ENCODE measurements at places on chromosomes 2 and 18.

DNA sequence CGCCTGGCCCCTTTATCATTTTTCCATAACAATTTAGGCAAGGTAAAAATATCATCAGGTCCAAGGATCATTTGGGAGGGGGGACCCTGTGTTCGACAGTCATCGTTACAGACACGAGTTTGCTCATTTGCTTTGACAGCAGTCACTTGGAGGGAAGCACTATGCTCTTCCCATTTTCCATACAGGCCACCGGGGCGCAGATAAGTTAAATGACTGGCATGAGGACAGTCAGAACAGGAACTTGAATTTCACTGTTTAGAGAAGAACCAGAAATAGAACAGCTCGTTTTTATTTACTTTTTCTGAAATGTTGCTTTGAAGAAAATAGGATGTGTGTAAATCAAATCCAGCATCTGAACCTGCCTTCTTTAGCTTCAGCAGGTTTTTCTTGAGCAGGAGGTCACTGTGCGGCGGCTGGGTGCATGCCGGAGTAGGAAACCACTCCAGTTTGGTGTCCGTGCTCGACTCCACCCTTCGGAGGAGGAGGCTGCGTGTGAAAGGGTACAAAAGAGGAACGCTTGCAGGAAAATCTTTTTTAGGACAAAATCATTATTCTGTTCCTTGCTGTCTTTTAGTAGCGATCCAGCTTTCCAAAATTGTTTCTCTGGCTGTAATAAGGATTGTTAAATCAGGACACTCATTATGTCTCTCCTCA lies 15.2 kb downstream of the NPAS2 start:
- peaks cover 11% of the 10 kb centered on the region for H3K36me3 ChIP-seq
- peaks cover 23% of the 10 kb centered on the region for H3K4me1 ChIP-seq
- no peak overlapping the region for H3K4me3 ChIP-seq
- no peak overlapping the region for H3K27ac ChIP-seq
- peaks cover 6% of the 10 kb centered on the region for H3K27me3 ChIP-seq

DNA sequence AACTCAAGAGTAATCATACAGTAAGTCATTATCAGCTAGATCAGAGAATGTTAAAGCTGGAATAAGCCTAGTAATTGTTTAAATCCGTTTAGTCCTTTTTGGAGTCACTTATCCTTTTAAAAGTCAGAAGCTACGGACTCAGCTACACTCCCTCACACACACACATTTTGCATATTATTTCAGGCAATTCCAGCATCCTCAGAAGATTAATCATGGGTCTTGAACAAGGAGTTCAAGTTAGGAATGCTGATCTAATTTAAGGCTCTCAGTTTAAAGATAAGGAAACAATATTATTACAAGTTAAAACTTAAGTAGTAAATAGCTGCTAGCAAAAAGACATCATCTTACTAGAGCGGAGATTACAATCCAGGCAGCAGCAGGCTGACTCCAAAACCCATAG lies 74.3 kb downstream of the GTF3C3 start:
- DNase-seq: peak; percentile 9
- H3K4me3 ChIP-seq: no peak overlapping the region
- no peak overlapping the region for H3K27ac ChIP-seq
- peaks cover 19% of the 10 kb centered on the region for H3K36me3 ChIP-seq

GRCh38 chr2:106065983-106066820 lies 127.9 kb downstream of the UXS1 start:
- H3K4me3 ChIP-seq: no peak overlapping the region
- peaks cover 21% of the 10 kb centered on the region for H3K27me3 ChIP-seq
- DNase-seq: no peak
- H3K36me3 ChIP-seq: no peaks in the 10 kb centered on the region

- H3K36me3 ChIP-seq: no peaks in the 10 kb centered on the region
- no peak for DNase-seq
- H3K27me3 ChIP-seq: peaks cover 3% of the 10 kb centered on the region
- H3K4me1 ChIP-seq: no peaks in the 10 kb centered on the region
- H3K4me3 ChIP-seq: no peak overlapping the region
- no peak overlapping the region for H3K27ac ChIP-seq
Measured at GRCh38 chr18:46567196-46567595, 89.8 kb downstream of the LOXHD1 start.

DNA sequence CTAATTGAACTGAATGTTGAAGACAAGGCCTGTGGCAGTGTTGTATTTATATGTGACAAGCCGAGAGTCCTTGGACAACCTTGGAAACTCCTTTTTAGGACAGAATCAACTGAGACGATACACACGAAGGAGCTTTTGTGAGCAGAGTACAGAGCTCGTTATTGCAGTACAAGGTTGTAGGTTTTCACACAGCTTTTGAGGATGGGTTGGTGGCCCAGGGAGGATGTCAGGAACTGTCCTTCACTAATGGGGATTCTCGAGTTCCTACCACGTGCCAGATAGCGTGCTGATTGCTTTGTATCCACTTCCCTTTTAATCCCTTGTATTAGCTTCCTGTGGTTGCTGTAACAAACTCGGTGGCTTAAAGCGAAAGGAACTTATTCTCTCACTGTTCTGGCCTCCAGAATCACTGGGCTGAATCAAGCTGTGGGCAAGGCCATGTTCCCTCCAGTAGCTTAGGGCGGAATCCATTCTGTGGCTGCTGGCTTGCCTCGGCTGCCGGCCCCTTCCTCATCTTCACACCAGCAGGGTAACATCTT lies 20.2 kb downstream of the INPP4A start:
- H3K4me1 ChIP-seq: peaks cover 38% of the 10 kb centered on the region
- H3K36me3 ChIP-seq: 0 out of 2 replicates have a peak, but pooled peaks cover 4% of the 10 kb centered on the region
- H3K27ac ChIP-seq: no peak overlapping the region
- no peak for DNase-seq

GRCh38 chr18:49967171-49967570 lies 153.8 kb upstream of the ACAA2 start:
- DNase-seq: no peak
- no peaks in the 10 kb centered on the region for H3K4me1 ChIP-seq
- H3K4me3 ChIP-seq: no peak overlapping the region
- no peaks in the 10 kb centered on the region for H3K36me3 ChIP-seq

DNA sequence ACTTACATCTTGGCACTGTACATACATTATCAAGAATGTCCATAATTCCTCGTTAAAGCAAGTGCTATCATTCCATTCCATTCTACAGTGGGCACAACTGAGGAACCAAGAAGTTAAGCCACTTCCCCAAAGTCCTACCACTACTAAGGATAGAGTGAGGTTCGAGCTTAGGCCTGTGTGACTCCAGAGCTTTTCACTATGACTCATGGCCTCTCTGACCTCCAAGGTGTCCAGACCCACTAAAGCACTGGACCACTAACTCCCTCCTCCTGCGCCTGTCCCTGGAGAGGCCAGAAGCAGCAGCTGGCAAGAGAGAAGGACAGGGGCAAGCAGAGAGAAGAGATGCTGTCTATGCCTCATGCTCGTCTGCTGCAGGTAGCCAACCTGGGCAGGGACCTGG lies 117.0 kb downstream of the ZBTB7C start:
- peaks cover 6% of the 10 kb centered on the region for H3K4me1 ChIP-seq
- H3K4me3 ChIP-seq: no peak overlapping the region
- H3K27ac ChIP-seq: no peak overlapping the region
- DNase-seq: no peak

- DNase-seq: no peak
- H3K36me3 ChIP-seq: peaks cover 28% of the 10 kb centered on the region
- H3K27me3 ChIP-seq: peaks cover 2% of the 10 kb centered on the region
- H3K4me1 ChIP-seq: peaks cover 52% of the 10 kb centered on the region
- no peak overlapping the region for H3K4me3 ChIP-seq
Measured at GRCh38 chr2:670637-671036, 6.6 kb downstream of the TMEM18 start.

GRCh38 chr2:113032737-113033136 lies 19.9 kb downstream of the IL36B start:
- peaks cover 50% of the 10 kb centered on the region for H3K27me3 ChIP-seq
- no peaks in the 10 kb centered on the region for H3K36me3 ChIP-seq
- no peak overlapping the region for H3K4me3 ChIP-seq
- H3K4me1 ChIP-seq: no peaks in the 10 kb centered on the region

- peak overlapping the region; percentile 38 for H3K4me3 ChIP-seq
- DNase-seq: no peak
- peak overlapping the region; percentile 82 for H3K27ac ChIP-seq
- peaks cover 93% of the 10 kb centered on the region for H3K4me1 ChIP-seq
- H3K27me3 ChIP-seq: no peaks in the 10 kb centered on the region
Measured at GRCh38 chr2:191322828-191323506, 77.8 kb downstream of the MYO1B start.

- H3K27me3 ChIP-seq: peaks cover 5% of the 10 kb centered on the region
- peaks cover 59% of the 10 kb centered on the region for H3K4me1 ChIP-seq
- peak overlapping the region; percentile 87 for H3K27ac ChIP-seq
- peaks cover 10% of the 10 kb centered on the region for H3K36me3 ChIP-seq
Measured at GRCh38 chr18:9617006-9617542, 2.7 kb upstream of the PPP4R1 start.

- peaks cover 7% of the 10 kb centered on the region for H3K27me3 ChIP-seq
- no peak for DNase-seq
- no peak overlapping the region for H3K4me3 ChIP-seq
Measured at GRCh38 chr18:35368595-35368994, 8.5 kb downstream of the ZNF396 start.

GRCh38 chr2:217231724-217232123 lies 371.9 kb upstream of the TNP1 start:
- no peaks in the 10 kb centered on the region for H3K27me3 ChIP-seq
- H3K4me1 ChIP-seq: peaks cover 45% of the 10 kb centered on the region
- peak overlapping the region; percentile 9 for H3K4me3 ChIP-seq

DNA sequence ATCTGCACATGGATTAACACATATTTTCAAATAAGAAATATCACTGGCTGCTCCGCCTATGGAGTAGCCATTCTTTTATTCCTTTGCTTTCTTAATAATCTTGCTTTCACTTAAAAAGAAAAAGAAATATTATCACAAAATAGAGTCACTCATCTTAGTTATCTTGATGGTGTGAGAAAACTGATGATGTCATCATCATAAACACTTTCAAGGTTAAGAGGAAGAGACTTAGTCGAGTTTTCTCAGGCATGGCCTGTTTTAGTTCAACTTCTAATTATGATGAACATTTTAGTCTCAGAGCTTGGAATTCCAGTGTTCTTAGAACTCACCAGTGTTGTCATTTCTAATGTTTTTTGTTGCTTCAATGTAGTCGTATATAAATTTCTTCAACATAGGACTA lies 506.1 kb downstream of the PTPRM start:
- DNase-seq: no peak
- no peak overlapping the region for H3K27ac ChIP-seq
- no peak overlapping the region for H3K4me3 ChIP-seq
- peaks cover 6% of the 10 kb centered on the region for H3K36me3 ChIP-seq

DNA sequence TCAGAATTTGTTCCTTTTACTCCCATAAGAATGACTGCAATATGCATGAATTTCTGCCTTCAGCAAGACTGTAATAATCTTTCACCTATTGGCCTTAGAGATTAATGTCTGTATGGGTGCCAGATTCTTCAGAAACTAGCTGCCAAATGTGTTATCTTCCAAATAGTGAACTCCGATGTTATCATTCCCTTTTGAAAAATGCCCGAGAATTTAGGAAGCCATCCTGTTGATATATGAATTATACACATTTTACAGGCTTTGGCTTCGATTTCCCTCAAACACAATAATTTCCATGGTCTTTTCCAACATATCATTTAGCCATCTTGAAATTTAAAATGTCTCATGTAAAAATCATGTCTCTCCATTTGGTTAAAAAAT lies 101.5 kb downstream of the ZNF521 start:
- peaks cover 75% of the 10 kb centered on the region for H3K4me1 ChIP-seq
- H3K27me3 ChIP-seq: no peaks in the 10 kb centered on the region

DNA sequence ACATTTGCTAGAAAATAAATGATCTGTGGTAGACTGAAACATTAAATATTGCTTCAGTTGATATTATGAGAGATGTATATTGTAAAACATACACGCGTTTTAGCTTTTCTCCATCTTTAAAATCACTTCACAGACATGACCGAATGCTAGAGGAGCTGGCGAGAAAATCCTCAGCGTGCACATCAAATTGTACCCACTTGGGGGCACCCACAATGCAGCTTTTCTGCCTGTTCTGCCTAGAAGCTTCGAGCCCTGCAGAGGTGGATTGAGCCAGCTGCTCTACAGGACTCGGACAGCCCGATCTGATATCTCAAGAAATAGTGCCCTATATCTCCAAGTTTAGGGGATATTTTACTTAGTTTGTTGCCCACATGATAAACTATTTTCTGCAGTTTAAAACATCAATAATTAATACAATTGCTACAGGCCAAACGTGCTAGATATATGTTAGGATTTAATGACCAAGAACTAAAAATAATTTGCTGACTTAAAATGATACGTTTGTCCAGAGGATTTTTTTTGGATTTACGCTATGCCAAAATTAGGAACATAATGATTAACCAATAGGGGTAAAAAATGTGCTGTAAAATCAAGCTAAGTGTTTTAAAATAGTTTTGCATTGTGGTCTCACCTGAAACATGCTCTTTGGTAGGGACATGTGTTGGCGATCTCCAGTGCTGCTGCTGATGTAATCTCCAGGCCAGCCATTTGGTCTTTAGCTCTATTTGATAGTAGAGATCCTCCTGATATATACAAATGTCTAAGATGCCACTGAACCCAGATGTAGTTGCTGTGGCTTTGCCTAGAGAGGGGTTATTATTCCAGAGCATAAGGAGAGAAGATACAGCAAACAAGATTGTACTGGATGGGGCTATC lies 22.3 kb upstream of the ATP5MC3 start:
- H3K27me3 ChIP-seq: peaks cover 4% of the 10 kb centered on the region
- H3K27ac ChIP-seq: no peak overlapping the region
- H3K4me1 ChIP-seq: peaks cover 6% of the 10 kb centered on the region
- H3K36me3 ChIP-seq: no peaks in the 10 kb centered on the region
- no peak overlapping the region for H3K4me3 ChIP-seq

- H3K36me3 ChIP-seq: peaks cover 7% of the 10 kb centered on the region
- H3K27me3 ChIP-seq: no peaks in the 10 kb centered on the region
- peak overlapping the region; percentile 96 for H3K4me3 ChIP-seq
- H3K27ac ChIP-seq: peak overlapping the region; percentile 90
- DNase-seq: no peak
- peaks cover 54% of the 10 kb centered on the region for H3K4me1 ChIP-seq
Measured at GRCh38 chr2:190318514-190318913, 1.1 kb downstream of the HIBCH start.
